ENCODE measurements at places on chromosomes 3 and 15.

- no peak for DNase-seq
Observed at GRCh38 chr3:73752338-73752737, 127.6 kb upstream of the PDZRN3 start.

- no peak for DNase-seq
Observed at GRCh38 chr3:149512073-149512782, 37.7 kb downstream of the TM4SF4 start.

GRCh38 chr3:7305561-7305960, 444.6 kb downstream of the GRM7 start:
- no peak for DNase-seq

DNA sequence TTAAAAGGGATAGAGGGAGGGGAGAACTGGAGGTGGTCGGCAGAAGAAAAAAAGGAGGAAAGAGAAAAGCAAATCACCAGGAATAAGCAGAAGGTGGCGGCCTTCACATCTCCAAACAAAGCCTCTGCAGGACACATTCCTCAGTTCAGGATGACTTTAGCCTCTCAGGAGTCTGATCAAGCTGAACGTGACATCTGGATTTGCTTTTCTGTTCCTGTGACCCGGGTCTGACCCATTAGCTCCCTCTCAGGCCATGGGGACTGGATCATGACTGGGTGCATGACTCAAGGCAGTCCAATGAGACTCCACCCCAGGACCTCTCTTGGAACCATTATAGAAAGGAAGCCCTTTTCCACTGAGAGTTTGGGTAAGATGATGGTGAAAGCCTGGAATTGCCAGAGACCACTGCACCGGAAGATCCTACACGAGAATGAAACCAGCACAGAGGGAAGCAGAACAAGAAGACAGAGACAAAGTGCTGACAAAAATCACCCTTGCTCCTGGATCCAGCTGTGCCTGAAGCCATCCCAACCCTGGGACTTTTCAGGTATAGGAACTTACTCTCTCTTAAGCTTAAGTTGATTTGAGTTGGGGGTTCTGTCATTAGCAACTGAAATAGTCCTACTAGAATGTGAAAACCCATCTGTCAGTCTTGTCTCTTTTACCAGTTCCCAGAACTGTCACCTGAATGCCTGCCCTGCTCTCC, 45.4 kb upstream of the RAD18 start:
- no peak for DNase-seq

DNA sequence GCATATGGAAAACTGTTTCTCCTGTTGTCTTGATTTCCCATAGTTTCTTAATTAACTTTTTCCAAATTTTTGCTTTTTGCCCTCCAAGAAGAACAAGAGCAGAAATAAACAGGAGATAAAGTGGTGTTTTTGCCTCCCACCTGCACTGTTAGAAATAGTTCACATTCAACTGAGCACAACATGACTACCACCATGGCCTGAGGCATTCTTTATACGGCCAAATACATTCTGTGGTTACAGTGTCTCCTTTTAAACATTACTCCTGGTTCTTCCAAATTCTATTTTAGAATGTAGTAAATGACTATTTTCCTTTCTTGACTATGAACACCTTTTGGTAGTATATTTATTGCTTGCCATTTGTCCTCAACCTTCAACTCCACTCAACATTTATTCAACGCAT, 98.5 kb downstream of the LARS2 start:
- DNase-seq = no peak

DNA sequence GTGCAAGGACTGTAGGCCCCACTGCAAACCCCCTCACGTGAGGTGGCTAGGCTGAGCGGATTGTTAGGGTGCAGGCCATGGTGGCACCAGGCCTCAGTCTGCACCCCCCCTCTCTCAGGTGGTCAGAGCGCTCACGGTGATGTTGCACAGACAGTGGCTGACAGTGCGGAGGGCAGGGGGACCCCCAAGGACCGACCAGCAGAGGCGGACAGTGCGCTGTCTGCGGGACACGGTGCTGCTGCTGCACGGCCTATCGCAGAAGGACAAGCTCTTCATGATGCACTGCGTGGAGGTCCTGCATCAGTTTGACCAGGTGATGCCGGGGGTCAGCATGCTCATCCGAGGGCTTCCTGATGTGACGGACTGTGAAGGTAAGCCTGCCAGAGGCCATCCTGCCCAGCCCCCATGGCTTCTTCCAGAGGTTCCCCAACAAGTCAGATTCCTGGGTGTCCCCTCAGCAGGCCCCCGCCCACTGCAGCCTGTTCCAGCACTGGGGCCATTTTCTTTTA, 18.2 kb downstream of the ATRIP start:
- DNase-seq = no peak

DNA sequence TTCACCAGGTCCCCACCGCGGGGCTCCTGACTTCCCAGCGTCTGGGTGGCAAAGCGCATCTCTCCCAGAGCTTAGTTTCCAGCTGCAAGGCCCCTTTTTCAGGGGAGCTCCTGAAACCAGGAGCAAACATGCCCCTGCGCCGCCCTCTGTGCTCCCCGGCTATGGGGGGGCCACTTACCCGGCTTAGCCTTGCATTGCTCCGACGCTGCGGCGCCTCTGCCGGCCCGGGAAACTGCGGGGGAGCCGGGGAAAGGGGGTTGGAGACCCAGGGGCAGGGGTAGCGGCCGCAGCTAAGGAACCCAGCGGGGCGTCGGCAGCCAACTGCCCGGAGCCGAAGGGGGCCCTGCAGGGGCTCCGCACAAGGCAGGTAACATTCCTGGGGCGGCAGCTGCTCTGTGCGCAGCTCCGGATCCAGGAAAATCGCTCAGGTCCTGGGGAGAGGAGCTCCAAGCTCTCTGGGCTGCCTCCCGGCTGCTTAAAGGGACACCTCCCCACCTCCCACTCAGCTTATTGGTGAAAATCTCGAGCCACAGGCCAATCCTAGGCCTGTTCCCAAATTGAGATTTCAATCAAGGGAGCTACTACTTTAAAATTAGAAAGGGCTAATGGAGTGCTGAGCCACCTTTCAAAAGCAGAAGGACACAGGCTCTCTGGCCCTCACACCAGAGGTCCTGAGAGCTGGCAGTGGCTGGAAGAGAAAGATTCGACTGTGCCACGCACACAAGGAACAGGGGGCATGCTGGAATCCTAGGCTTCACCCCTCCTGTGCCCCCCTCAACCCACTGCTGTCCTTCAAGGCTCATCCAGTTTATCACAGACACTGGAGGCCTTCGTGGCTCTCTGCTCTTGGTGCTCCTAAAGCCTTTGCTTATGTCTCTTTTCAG, 42.7 kb upstream of the PRICKLE2 start:
- no peak for DNase-seq

DNA sequence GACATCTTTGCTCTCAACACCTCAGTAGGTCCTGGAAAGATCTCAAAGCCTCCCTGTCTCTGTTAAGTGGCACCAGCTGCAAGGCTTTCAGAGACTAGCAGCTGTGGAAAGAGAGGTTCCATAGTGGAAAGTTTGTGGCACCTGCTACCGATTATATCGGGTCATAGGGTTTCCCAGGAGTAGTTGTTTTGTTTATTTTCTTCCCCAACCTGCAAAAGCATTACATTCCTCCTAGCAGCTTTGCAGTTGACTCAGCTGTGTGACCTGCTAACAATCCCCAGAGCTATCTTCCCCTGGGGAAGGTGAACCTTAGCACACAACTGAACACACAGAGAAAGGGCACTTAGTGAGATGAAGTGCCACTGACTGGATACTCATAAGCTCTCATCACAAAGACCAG, 598.9 kb upstream of the GRM7 start:
- no peak for DNase-seq

DNA sequence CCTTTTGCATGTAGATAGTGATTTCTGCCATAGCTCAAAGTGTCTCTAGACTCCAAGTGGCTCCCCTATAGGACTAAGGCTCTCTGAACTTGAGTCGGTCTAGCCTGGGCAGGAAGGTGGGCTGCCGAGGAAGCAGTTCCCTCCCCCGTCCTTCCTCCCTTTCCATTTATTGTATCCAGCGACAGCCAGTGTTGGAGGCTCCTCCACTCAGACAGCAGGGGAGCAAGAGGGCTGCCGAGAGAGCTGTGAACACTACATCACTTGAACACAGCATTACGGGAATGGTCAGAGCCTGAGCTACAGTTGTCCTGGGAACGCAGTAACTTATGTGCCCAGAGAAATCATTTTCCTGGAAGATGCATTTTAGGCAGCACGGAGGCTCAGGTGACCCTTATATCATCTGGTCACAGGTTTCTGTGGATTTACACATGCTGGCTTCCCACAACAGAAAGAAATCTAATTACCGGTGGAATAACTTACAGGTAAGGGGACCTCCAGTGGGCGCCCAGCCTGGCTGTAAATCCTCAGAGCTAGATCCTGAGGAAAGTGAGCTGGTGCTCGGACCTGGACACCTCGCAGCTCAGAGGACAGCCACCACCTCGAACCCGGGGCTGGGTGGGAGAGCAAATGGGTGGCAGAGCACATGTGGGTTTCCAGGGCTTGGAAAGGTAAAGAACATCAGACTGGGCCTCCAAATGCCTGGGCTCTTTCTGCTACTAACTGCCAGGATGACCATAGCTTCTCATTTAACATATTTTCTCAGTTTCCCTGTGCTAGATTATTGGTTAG, 197.1 kb downstream of the UACA start:
- no peak for DNase-seq

GRCh38 chr15:58474741-58475323, 43.0 kb downstream of the LIPC start:
- no peak for DNase-seq

- no peak for DNase-seq
Observed at GRCh38 chr3:182118066-182118465, 406.3 kb downstream of the SOX2 start.

DNA sequence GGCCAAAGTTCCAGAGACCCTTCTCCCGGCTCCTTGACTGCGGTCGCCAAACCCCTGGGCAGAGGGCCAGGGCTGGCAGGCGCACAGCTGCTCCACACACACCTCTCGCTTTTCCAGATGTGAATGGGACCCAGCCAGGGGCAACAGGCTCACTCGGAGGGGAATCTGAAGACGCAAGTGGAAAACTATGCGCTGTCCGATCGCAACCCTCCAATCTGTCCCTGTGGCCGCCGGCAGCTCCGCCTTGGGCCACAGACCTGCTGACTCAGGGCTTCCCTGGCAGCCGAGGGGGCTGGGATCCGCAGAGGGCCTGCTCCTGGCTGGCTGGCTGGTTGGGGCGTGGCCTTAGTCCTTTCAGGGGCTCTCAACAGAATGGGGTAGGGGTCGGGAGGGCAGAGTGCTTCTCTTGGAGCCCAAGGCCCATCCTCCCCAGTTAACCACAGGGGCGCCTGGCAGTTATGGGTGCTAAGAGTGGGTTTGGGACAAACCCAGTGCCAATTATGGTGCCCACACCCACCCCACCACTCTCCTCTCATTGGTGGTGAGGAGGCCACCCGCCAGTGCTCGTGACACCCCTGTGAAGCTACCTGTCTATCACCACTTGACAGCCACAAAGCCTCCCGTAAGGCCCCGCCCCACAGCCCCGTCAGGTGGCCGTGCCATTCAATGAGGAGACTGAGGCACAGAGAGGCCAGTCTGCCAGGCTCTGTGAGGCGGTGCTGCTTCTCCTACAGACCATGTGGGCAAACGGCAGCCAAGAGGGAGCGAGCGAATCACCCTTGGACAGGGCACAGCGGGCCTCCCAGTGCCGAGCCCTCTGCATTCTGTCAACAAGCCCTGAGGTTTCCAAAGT, 53.8 kb downstream of the IQSEC1 start:
- no peak for DNase-seq

- DNase-seq = no peak
Observed at GRCh38 chr15:70140025-70140542, 42.4 kb upstream of the TLE3 start.

GRCh38 chr3:14279626-14280061, 101.0 kb downstream of the LSM3 start:
- no peak for DNase-seq

DNA sequence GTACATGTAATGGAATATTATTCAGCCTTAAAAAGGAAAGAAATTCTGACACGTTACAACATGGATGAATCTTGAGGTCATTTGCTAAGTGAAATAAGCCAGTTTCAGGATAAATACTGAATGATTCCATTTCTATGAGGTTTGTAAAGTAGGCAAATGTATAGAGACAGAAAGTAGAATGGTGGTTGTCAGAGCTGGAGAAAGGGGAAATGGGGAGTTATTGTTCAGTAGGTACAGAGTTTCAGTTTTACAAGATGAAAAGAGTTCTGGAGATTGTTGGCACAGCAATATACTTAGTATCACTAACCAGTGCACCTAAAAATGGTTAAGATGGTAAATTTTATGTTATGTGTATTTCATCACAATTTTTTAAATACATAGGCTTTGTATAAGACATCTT, 60.6 kb downstream of the USP8 start:
- no peak for DNase-seq

- DNase-seq = no peak
Observed at GRCh38 chr3:51646091-51646490, 25.0 kb upstream of the TEX264 start.

GRCh38 chr15:64701482-64702184, 73.8 kb downstream of the RBPMS2 start:
- DNase-seq = no peak

Measured in HS-27A (cell line).